ENCODE measurements at places on chromosomes 2 and 18.

GRCh38 chr2:37623406-37623805 lies 48.0 kb downstream of the CDC42EP3 start:
- no peak for DNase-seq

DNA sequence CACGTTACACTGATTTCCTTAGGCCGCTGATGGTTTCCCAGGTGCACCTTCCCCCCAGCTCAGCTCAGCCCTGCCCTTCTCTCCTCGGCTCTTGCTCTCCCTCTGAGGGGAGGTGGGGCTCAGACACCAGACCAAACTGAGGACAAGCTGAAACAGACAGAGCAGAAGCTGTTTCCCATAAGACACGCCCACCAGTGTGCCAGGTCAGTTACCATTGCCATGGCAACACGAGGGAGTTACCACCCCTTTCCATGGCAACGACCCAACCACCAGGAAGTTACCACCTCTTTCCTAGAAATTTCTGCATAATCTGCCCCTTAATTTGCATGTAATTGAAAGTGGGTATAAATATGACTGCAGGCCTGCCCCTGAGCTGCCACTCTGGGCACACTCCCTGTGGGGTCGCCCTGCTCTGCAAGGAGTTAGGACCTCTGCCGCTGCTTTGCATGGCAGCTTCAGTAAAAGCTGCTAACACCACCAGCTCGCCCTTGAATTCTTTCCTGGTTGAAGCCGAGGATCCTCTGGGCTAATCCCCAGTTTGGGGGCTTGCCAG lies 120.9 kb upstream of the SMIM21 start:
- DNase-seq, result no peak

DNA sequence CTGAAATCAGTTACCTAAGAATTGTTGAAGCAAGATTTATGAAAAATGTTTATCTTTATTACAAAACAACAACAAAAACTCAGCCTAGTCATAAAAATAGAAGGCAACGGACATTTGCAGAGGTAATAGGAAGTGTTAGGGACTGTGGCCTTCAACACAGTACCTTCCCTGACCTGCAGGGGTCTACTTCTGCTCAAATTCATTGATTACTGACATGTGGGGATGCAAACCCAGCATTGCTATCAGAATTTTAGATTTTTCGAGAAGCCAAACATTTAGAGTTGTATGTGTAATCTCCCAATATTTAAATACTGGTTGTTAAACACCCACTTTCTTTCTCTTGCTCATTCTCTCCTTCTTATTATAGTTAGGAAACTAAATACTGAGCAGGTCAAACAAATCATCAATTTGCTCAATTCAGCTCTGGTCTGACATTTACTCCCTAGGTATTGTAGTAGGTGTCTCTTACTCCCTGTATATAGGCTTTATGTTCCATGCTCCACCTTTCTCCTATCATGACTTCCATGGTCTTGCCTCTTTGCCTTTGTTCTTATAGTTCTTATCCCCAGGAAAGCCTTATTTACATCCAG lies 198.5 kb downstream of the UBE2E3 start:
- no peak for DNase-seq

DNA sequence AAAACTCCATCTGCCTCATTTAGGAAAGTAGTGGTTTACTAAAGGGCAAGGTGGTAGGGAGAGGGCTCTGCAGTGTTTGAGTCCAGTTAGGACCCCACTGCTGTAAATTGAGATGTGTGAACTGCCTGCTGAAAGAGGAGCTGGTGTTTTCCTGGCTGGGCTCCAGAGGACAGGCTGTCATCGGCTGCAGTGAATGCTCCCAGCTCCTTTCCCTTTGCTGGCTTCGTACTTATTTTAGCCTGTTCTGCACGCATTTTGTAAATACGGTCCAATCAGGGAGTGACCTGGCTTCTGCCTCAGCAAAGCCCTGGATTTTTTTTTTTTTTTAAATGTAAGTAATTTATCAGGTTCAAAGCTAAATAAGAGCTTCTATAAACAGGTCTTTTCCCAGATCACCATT lies 37.5 kb downstream of the SLC4A3 start:
- DNase-seq, result no peak

DNA sequence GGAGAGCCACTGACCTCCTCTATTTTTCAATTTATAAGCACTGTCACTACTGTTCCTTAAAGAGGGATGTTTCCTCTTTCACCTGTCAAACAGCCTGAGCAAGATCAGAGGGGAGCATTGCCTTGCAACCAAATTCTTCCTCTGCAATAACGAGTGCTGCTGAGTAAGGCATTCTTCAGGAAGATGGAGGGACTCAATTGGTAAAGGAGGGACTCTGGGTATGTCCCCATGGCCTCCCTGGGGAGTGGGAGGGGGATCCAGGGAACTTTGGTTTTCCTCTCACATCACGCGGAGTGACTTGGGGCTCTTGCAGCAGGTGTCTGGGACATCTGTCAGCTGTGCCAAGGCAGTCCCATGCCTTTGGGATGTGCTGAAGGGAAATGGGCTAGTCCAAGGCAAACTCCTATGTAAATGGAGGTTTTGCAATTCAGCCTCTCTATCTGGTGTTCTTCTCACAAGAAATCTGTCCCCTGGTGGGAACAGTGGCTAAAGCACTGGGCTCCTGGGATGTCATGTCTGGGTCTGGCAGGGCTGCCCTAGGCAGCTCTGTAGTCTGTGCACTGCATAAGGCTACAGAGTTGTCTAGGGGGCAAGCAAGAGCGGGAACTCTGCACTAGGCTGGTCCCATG lies 14.4 kb upstream of the HES6 start:
- DNase-seq, result no peak

DNA sequence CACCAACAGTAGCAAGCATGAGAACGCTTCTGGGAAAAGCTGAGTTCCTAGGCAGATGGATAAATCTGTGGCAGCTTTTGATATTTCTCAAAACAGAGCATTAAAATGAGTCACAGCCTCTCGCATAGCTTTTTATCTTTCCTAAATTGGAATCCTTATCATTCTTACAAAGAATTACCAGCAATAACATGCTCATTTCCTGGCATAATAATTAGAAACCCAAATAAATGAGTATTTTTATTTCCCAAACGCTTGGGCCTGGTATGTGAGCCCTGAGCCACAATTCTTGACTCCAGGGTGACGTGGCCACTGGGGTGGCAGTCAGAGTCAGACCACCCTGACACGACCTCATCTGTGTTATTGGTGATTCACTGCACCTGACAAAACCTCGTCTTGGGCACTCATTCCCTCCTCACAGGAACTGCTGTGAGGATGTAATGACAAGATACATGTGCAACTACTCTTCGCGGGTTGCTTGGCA lies 210.7 kb downstream of the ARL4C start:
- no peak for DNase-seq

DNA sequence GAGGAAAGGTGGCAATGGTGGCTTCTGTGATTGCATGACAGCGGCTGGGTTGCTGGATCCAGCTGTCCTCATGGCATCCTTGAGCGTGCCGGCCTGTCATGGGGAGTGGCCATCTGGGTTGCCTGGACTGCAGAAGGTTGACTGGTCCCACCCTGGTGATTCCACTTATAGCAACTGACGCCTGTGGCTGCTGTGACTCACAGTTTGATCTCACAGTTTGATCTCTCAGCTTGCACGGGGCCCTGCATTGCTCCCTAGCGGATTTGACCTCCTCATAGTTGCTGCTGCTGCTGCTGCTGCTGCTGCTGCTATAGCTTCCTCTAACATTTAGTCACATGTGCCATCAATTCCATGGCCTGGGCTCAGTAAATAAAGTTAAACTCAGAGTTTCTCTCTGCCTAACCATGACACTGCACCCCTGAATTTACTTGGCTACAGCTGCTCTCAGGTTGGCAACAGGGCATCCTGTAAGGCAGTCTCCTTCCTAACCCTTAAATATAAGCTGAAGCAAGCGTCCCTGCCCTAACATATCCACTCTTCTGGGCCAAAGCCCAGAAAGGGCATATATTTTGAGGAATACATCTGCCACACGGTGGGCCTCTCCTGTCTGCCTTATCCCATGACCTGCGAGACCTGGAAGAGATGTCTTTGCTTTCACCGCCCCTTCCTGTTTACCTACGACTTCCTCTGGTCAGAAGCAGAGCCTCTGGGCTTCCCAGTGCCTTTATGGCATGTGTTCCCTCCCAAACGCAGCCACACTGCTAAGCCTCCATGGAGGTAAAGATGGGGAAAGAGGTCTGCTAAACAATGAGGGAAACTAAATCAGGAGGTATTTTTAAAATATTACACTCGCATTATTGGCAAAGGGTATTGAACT lies 37.8 kb upstream of the CCDC150 start:
- DNase-seq, result peak; percentile 93

- no peak for DNase-seq
Observed at GRCh38 chr2:224039770-224040440, 819 bp upstream of the SERPINE2 start.

- no peak for DNase-seq
Observed at GRCh38 chr2:113234721-113235346, 43.9 kb downstream of the PAX8 start.

DNA sequence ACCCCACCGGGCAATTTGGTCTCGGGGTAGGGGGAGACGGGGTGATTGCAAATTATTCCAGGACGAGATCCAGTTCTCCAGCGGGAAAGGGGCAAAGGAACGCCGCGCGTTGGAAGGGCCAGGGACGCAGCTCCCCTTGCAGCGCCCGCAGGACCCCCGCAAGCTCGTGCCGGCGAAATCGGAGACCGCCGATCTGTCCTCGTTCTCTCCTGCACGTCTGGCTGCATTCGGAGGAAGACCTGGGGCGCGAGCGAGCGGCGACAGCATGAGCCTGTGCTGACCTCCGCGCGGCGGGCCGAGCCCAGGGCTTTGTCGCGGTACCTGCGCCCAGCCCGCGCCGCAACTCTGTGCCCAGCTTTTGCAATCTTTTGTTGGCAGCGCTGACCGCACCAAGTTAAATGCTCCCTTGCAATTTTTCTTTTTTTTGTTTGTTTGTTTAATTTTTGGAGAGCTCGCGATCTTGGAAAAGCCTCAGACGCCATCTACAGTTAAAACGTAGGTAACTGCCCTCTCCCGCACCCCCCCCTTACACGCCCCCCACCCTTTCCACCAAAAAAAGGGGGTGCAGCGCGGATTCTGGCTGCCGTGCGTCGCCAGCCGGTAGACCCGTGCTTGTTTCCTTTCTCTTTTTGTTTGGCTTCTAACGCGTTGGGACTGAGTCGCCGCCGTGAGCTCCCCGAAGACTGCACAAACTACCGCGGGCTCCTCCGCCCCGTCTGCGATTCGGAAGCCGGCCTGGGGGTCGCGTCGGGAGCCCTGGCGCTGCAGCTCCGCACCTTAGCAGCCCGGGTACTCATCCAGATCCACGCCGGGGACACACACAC lies 667 bp downstream of the TRIB2 start:
- DNase-seq, result peak; percentile 21

DNA sequence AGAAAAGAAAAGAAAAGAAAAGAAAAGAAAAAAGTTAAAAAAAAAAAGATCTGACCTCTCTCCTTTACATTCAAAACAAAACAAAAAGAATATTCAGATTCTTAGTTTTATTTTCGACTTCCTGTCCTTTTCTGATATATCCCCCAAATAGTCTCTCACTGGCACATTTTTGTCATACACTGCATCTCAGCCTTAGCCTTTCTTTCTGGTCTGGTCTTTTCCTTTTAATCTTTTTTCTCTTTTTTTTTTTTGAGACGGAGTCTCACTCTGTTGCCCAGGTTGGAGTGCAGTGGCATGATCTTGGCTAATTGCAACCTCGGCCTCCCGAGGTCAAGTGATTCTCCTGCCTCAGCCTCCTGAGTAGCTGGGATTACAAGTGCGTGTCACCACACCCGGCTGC lies 1.6 kb upstream of the RIOK3 start:
- no peak for DNase-seq

GRCh38 chr2:72143441-72144273 lies 4.0 kb downstream of the CYP26B1 start:
- DNase-seq, result no peak

GRCh38 chr2:4895371-4895770 lies 796.8 kb upstream of the SOX11 start:
- DNase-seq, result no peak

DNA sequence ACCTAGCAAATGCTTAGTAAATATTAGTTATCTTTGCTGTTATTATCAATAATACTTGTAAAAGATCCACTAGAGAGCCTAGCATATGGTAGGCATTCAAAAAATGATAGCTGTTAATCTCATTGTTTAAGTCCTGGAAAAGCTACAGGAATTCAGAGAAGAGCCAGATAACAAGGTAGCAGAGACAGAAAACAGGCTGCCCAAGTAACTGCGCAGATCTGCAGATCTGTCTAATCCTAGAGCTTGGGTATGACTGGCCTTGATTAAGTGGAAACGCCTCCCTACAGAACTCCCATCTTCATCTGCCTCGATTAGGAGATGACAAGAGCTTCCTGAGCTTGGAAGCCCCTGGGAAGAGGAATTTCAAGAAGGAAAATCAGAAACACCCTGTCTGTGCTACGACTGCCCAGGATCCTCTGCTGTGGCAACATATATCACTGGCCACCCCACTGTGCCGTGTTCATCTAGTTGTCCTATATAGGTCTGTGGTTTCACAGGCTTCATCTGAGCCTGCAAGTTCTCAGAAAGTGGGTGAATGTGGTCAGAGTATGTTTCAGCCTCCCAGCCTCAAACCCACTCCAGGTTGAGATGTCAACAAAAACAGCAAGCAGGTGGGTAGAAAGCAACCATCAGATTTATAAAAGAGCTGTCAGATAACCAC lies 151.5 kb upstream of the PKDCC start:
- DNase-seq, result no peak

DNA sequence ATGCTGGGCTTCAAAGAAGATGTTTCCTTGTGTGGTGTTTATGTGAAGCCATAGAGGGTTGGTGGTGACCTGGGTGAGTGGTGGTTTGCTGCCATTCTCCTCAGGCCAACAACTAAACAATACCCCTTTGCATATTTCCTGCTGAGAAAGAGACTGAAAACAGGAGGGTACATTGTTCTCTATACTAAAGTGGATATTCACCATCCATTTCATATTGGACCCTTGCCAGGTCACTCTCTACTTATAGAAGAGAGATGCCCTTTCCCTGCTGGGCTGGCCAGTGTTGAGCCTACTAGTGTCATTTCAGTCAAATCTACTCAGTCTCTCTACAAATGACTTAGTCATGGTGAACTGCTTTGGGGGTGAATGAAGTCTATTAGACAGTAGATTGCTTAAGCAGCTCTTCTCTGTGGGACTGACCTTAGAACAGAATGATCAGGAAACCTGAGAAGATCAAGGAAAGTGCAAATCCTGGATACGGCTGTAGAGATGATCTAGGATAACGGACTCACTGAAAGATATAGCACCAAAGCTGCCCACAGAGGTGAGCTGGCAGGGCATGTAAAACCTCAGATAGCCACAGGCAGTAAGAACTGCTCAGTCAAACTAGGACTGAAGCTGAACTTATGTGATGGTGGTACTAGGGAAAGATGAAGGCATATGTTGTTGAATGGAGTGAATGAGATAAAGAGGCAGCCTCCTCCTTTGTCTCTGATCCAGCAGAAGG lies 154.9 kb downstream of the MYO3B start:
- no peak for DNase-seq

DNA sequence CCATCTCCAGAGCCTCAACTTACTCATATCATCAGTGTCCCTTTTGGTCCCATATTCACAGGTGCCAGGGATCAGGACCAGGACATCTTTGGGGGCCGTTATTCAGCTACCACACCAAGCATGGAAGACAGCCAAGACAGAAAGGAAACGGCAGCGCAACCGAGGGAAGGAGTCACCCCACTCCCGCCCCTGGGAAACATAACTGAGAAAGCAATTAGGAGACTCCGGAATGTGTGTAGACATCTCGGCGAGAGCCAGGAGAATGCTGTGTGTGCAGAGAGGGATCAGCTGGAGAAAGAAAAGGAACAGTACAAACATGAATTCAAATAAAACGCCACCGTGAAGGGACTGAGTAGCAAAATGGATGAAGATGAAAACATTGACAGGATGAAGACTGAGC lies 13.4 kb upstream of the BOK start:
- DNase-seq, result no peak

- DNase-seq, result no peak
Observed at GRCh38 chr2:129334696-129335410, 644.6 kb upstream of the RAB6C start.

- no peak for DNase-seq
Observed at GRCh38 chr2:46966576-46966975, 51.0 kb upstream of the MCFD2 start.

Data from HTR-8/SVneo (cell line).